ENCODE measurements at places on chromosomes 3 and 15. TPM values are rescaled to one million over a fixed set of nuclear protein-coding genes. Genes with fewer than 3 reads are reported as not detected.

The PTH1R gene
- not detected for polyA plus RNA-seq

The TJP1 gene
- not detected for polyA plus RNA-seq

The EIF4E3 gene
- polyA plus RNA-seq = 55.1 TPM

The UBE3A gene
- 122 TPM for polyA plus RNA-seq

The GOLGA6B gene
- not detected for polyA plus RNA-seq

DNA sequence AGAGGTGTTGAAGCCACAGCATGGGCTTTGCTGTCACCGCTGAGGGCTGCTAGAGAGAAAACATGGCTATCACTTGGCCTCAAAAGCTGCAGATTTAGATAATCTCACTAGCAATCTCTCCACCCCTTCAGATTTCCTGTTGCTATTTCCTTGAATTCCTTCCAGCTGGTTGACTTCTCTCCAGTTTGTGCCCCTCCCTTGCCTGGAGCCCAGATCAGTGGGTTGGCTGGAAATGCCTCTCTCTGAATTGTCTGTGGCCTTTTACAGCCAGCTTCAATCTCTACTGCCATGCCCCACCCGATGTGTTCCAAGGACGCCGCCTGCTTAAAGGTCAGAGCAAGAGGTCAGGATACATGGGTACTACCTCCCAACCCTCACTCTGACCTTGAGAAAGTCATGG, 294.1 kb downstream of the NTRK3 start:
- no peak for DNase-seq

GRCh38 chr3:9080163-9080562, 116.9 kb upstream of the RAD18 start:
- DNase-seq = no peak

DNA sequence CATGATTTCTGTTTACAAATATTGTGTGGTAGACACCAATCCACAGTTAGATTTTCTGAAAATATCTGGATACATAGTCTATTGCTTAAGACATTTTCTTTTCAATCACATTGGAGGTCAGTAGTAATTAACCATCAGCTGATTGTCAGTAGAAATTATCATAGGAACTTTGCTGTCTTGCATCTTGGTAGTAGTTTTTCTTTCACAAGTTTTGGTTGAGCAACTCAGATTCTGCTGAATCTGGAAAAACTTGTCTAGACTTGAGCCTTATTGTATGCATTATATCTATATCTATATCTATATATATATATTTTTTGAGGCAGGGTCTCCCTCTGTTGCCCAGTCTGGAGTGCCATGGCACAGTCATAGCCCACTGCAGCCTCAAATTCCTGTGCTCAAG, 4.0 kb downstream of the RAB11A start:
- no peak for DNase-seq

- DNase-seq = no peak
Observed at GRCh38 chr3:193165431-193166120, 75.4 kb upstream of the PLAAT1 start.

The CEMIP gene
- polyA plus RNA-seq = 0.03 TPM

GRCh38 chr15:70378126-70379031, 280.7 kb upstream of the TLE3 start:
- no peak for DNase-seq

DNA sequence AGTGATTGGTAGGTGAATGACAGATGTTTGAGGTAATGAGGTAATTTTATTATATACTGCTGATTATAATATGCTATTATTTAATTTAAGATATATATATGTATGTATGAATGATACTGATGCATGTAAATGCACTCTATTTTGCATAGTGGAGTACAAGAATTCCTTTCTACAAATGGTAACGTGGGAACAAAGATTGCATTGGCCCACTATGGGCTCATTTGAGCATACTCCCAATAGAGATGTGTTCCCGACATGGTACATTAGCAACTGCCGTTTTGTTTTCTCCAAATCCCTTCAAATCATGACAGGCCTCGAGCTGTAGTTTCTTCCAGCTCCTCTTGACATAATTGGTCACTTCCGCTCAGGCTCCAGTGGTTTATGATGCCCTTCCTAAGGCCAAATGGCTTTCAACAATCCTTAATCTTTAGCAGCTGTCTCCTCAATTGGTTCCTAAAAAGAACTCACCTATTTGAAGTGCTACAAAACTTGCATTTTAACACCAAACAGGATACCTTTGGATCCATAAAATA, 266.1 kb downstream of the ADAMTSL3 start:
- DNase-seq = no peak

- no peak for DNase-seq
Observed at GRCh38 chr3:104941785-104942184, 424.9 kb upstream of the ALCAM start.

The REC114 gene
- polyA plus RNA-seq = not detected

DNA sequence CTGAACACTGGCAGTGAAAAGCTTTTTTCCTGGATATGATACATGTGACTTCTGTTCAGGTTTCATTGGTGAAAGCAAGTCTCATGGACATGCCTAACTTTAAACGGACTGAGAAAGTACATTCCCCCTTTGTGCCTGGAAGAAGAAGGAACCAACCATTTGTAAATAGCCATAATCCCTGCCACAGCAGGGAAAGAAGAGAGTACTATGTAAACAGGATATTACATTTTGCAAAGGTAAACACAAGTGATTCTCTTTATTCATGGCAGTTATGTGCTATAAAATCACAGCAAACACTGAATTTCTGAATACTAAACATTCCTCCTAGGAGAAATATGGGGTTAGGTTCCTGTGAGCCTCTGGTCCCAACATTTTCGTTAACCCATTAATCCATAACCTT, 46.8 kb downstream of the PRICKLE2 start:
- no peak for DNase-seq

DNA sequence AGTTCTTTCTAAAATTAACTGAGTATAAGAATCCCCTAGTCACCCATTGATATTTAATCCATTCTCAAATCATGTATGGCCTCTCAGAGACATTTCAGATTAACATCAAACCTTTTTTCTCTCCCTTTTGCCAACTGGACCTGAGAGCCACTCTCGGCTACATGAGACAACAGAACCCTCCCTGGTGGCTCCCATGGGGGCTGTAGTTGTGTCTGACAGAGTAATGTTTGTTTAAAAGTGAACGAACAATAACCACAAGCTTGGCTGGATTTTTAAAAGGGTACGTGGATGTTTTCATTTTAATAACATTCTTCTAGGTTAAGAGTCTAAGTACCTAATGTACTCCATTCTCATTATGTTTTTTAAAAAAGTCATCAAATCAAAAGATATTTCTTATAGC, 37.1 kb downstream of the P3H2 start:
- no peak for DNase-seq

The BFSP2 gene
- 1.3 TPM for polyA plus RNA-seq

DNA sequence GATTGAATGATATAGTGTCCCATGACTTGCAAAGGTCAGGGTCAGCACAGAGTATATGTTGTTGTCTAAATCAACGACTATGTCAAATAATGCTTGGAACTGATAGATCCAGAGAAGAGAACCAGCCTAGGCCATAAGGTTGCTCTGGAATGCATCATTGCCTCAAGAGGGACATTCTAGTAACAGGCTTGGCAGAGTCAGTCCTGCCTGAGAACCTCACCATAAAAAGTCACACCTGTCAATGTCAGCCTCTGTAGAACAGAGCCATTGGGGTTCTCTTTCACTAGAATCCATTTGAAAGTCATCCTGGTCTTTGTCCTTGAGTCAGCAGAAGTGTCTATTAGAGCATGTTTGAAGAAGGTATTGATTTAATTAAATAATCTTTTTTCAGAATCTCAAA, 31.4 kb upstream of the UBE3A start:
- DNase-seq = no peak

The DGKG gene
- polyA plus RNA-seq = not detected

The KBTBD13 gene
- polyA plus RNA-seq = not detected

DNA sequence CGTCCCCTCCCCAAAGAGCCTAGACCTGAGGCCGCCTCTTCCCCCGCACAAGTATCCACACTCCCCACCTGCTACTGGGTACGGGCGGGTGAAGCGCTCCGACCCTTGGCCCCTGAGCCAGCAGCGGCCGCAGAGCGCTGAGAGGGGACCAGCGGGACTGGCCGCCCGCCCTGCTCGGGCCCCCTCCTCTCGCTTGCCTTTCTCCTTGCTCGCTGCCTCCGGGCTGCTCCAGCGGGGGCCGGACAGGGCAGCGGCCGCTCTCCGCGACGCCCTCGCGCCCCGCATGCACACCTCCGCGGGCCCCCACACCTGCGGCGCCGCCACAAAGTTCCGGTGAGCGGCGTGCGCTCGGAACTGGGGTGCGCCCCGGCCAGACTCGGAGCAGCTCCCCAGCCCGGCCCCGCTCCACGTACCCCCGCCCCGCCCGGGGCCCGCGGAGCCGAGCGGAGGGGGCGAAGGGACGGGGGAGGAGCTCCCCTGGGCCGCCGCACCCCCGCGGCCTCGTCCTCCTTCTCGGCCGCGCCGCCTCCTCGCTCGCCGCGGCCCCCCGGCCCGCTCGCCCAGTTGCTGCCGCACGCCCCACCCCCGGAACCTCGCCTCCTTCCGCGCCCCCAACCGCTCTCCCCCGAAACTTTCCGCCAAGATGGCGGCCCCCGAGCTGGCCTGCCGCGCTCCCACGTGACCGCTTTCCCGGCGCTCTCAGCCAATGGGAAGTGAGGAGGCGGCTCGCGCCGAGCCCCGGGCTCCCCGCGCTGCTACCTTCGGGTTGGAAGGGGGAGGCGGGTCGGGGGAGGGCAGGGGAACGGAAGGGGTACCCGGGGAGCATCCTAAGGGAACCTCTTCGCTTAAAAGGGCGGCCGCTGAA, 704 bp downstream of the DLG1 start:
- DNase-seq = peak; percentile 88

The TMEM39A gene
- 9.2 TPM for polyA plus RNA-seq

DNA sequence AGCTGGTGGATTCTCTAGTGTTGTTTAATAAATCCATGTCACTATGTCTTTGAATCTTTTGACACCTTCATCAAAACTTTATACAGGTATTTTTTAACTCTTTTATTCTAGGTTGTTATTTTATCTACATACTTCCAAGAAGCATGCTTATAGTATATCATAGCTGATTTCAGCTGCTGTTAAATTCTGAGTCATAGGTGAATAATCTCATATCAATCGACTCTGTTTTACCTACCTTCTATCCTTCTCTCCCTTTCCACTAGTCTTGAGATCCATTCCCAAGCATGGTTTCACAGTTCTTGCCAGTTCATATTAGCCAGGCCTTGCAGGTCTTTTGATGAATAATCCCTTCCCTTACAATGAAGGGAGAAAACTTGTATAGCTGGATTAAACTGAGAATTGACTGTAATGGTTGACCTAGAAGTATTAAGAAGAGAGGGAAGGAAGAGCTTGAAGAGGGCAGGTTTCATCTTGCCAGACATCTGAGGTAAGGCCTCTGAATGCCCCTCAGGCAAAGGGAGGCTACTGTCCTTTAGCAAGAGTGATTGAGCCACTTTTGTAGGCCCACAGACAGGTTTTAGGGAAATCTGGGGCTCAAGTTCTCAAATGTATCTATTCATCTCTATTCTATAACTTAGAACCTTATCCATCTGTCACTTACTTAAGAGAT, 146.4 kb downstream of the EPHA6 start:
- no peak for DNase-seq

DNA sequence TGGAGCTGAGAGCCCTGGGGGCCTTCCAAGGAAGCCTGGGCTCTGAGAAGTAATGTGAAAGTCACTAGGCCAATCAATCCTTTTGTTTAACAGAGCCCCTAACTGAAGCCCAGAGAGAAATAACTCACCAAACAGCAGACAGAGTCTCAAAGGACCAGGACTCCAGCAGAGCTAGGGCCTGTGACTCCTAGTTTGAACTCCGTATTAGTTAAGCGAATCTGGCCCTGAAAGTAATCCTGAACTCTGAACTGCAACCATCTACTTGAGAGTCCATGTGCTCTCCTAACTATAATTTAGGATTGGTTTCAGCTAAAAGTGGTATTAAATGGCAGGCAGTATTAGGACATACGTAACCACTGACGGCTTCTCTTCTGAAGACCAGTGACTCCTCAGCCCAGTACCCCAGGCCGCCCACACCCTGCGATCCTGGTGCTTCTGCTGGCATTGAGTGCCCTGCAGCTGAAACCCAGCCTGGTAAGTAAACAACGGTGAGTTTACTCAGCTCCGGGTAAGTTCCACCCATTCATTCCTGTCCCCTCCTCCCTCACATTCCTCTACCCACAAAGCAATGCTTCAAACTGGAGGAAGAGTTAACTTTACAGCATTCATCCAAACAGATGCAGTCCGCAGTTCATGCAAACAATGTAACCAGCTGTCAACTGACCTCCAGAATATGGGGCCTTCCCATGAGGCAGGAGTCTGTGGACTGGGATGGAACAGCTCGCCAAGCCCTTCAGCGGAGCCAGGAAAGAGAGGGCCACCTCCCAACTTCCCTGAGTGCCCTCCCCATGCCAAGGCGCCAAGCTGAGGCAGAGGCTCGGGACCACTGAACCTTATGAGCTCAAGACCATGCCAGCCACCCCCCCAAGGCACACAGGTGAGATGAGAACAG, 7.3 kb downstream of the MYO5C start:
- no peak for DNase-seq

The EXOSC7 gene
- 66.9 TPM for polyA plus RNA-seq

The NLGN1 gene
- not detected for polyA plus RNA-seq

The GOLGA6L6 gene
- polyA plus RNA-seq = not detected

DNA sequence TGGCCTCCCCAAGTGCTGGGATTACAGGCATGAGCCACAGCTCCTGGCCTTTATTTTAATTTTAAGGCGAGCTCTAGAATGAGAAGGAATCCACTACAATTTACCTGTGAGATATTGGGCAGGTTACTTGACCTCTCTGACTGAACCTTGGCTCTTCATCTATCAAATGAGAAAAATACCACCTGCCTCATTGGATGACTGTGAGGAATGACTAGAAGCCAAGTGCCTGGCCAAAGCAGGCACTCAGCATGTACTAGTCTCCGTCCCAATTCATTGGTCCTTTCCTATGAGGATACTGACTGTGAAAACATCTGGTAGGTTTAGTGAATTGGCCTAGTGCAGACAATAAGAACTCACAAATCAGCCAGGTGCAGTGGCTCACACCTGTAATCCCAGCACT, 38.5 kb upstream of the OSBPL11 start:
- no peak for DNase-seq

- no peak for DNase-seq
Observed at GRCh38 chr3:126127904-126128303, 44.0 kb upstream of the SLC41A3 start.

DNA sequence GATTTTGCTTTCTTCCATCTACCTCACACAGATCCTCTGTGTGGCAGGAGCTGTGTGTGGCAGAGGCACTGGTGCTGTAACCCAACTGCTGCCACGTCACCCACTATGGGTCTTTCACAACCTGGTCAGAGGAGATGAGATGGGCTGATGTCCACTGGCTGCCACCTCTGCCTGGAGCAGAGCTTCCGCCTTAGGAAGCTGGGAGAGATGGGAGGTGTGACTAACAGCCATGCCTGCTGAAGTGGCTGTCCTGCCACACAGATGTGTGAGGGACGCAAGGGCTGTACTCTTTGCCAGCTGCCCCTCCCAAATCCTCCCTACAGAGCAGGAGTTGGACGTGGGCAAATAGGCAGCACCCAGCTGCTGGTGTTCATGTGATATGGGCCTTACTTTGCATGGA, 329.5 kb downstream of the GABRB3 start:
- DNase-seq = no peak

- DNase-seq = no peak
Observed at GRCh38 chr3:144482876-144483275, 511.3 kb downstream of the DIPK2A start.

The SOX14 gene
- not detected for polyA plus RNA-seq

GRCh38 chr3:185605566-185605965, 19.5 kb downstream of the SENP2 start:
- no peak for DNase-seq
